AG08395 (cell line): ENCODE measurements at places on chromosomes 6 and 20.

DNA sequence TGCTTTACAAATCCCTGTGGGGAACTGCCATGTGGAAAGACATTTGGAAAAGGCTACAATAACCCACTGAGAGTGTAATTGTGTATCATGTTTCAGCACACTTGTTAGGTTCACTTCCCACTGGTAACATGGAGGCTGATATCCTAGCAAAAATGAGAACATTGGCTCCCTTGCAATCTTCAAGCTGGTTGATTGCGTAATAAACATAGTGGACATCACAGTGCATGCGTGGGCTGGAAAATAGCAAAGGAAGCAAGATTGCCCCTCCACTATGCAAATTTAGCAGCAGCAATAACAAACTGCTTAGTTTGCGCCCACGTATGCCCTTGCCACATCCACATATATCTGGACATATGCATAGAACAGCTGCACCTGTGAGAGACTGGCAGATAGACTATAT lies 410.2 kb downstream of the MEI4 start:
- DNase-seq: no peak

DNA sequence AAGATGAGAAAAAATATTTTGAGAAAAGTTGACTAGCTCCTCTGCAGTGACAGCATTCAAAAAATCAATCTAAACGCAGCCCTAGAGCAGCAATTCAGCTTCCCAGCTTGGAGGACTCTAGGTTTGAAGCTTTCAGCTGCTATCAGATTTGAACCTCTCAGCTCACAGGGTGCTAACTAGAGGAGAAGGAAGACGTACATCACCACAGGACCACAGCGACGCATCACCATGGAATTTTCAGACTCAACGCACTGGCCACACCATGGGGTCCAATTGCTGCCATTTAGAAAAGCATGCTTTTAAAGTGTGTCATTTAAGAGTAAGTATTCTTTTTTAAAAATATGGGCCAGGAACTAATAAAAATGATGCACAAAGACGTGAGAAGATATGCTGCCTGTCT lies 45.0 kb upstream of the FUCA2 start:
- peak; percentile 81 for DNase-seq

- DNase-seq: no peak
These were observed 302.6 kb upstream of the ARID1B start for GRCh38 chr6:156474507-156475120.

DNA sequence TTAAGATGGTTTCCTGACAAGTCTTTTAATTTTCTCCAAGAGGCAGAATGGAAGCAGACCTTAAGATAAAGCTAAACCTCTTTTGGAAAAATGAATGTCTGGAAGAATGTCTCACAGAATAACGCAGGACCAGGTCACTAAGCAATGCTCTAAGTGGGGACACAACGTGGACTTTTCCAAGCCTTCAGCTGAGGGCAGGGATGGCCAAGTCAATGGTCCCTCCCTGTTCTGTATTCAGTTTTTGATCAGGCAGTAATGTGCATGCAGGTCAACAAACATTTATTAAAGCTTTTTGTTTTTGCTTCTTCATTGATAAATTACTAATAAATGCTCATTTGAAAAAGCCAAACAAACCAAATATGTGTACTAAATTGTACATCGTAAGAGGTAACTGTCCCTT lies 2.0 kb upstream of the RNF182 start:
- no peak for DNase-seq

DNA sequence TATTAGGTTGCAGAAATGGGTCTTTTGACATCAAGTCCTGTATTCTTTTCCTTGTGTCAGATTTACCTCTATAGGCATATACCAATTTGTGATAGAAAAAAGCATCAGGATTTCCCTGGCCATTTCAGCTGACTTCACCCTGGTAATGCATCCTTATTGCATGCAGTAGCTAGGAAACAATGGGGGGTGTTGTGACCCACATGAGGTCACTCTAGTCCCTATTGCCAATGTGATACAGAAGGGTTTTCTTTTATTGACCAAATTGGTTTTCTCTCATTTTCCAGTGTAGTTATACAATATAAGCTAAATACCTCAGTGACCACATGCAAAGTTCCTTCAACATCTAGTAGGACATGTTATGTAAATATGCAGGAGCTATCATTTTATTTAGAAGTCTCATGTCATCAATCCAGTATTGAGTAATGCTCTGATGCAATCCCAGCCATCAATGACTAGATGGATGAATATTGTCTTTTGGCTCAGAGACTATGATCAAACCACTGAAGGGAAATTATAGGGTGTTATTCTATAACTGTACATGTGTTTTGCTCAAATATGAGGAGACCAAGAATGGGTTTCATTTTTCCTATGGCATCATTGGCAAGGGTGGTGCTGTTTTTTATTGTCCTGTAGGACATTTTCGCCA lies 177.7 kb downstream of the KLHL32 start:
- DNase-seq: no peak

DNA sequence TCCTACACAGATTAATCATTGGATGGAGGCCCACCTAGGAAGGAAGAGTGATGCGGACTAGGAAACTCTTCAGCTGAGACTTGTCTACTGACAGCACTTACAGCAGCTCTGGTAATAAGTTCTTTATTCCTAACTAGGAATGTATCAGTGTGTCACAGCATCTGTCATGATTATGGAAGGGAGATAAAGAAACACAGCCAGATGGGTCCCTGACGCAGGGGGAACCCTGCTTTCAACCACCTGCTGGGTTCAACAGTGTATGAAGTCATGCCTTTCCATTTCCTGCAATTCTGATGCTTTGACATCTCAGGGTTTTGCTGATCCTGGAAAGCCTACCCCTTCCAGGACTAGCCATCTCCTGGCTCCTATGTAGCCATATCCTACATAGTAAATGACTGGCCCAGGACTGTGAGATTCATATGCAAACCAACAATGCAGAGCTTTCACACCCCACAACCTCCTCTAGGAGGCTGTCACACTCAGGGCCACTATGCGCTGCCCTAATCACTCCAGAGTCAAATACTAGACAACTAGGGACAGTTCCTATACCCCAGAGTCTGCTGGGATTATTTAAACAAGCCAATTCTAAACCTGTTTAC lies 29.0 kb upstream of the MANEA start:
- DNase-seq: no peak

GRCh38 chr6:14159090-14159489 lies 41.5 kb downstream of the CD83 start:
- DNase-seq: no peak

GRCh38 chr6:117615750-117616390 lies 13.6 kb upstream of the GOPC start:
- no peak for DNase-seq

DNA sequence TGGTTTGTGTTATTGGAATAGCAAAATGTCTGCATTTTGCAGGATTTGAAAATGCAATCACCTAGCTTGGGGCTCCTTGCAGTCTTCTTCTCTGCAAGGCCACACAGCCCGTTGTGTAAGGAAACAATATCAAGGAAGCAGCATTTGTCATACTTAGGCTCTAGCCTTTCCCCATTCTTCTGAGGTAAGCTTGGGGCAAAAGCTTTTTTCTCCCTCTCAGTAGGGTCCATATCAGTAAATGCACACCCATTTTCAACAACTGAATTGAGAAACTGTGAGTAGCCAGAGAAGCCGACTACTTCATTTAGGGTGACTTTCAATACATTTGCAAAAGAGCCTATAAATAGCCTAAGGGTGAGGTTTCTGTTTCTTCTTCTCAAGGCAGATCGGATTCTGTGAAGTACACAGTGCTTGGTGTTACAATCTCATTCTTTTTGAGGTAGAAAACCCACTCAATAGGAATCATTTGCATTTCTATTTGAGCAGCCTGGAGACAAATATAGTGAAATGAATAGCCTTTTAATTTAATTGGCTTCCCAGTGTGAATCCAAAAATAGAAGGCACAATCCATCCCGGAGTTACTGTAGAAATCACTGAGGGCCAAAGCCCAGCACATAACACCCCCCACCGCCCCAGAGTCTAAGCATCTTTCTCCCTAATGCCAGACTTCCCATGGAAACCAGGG lies 61.8 kb downstream of the BTBD3 start:
- no peak for DNase-seq

GRCh38 chr6:41426888-41427641 lies 91.7 kb downstream of the NCR2 start:
- DNase-seq: no peak

GRCh38 chr6:31272836-31273626 lies 1.1 kb upstream of the HLA-C start:
- DNase-seq: no peak

DNA sequence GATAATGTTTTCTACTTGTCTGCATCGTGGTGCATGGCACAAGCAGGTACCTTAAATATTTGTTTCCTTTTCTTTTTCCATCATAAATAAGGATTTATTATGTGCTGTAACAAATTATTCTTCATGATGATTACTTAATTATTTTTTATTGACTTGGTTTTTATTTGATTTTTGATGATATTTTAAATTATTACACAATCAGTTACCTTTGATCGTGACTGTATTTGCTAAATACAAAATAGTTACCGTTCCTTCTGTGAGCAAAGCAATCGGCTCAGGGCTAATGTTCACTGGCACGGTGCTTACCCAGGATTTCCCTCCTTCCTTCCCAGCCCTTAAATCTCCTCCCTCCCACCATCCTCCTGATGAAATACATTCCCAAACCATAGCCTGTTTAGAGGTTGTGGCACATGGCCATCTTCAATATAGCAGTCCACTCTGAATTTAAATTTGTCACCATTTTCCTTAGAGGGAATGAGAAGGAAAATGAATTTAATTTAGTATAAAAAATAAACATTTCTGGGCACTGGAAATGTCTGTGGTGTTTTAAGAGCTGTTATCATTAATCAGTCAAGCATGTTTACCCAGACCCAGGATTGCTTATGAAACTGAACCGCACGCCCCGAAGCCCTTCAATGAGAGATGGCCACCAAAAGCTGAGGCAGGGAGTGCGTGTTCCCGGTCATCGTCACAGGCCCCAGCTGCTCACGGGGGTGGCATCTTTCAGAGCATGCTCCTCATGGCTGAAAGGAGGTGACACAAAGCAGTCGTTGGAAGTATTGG lies 23.0 kb upstream of the EXOC2 start:
- no peak for DNase-seq

GRCh38 chr20:43034981-43035724 lies 154.6 kb downstream of the PTPRT start:
- no peak for DNase-seq

GRCh38 chr6:53263917-53264316 lies 84.8 kb downstream of the ELOVL5 start:
- DNase-seq: peak; percentile 65

DNA sequence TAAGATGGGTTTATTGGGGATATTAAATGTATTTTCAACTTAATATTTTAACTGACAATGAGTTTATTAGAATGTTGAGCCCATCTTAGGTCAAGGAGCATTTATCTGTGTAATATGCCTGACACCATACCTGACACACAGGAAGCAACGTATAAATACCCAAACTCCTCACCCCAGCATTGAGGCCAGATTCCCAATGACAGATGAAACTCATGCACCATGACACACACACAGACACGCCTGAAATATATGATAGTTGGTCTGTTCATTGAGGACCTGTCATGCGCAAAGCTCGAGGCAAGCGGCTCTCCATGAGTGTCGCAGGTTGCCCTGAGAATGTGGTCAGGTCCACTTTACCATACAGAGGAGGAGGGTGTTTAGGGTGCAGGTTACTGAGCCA lies 64.1 kb downstream of the GFOD1 start:
- DNase-seq: no peak

DNA sequence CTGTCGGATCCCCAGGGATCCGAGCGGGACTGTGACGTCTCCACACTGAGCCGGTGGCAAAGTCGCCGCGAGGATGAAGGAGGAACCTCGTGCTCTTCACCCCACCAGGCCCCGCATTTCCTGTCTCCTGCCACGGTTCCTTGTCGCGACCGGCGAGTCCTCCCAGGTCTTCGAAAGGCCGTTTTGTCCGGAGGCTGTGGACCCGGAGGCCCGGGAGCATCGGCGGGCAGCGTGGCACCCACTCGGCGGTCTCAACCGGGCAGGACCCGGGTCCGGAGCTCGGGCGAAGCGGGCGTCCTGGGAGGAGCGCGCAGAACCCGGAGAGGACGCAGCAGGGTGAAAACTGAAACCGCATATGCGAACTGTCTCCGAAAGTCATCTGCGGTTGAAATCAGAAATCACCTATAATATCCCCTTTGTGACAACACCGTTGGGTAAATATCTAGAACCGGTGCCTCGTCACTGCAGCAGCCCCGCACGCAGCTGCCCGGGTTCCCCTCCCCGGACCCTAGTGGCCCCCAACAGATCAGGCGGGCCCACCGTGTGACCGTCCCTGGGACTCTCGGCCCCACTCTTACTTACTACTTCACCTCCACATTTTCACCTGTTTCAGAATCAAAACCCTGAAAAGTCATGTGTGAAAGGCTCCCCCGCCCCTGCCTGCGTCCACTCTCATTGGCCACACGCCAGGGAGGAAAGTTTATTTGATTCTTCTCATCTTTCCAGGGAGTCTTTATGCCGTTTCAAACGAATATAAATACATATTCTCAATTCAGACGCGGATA lies 3.1 kb upstream of the ULBP2 start:
- DNase-seq: no peak

DNA sequence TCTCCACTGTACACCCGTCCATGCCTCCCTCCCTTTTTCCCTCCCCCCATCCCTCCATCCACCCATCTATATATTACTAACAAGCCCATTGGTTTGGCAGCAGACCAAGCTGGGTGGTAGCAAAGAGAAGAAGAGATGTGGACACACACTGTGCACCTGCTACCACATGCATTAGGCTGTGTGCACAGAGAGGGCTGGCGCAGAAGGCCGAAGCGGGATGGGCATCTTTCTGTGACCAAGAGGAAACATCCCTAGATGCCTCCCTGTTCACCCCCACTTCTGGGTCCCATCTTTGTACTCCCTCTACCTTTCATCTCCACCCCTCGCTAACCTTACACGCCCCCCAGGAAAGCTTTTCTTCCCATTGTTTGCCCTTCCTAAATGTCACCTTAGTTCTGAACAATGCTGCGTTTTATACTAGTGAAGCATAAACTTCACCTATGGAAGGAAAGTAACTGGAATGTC lies 64.9 kb upstream of the AFDN start:
- DNase-seq: no peak

GRCh38 chr20:34829191-34829590 lies 3.7 kb upstream of the NCOA6 start:
- DNase-seq: no peak

GRCh38 chr6:147508866-147509608 lies 547 bp downstream of the SAMD5 start:
- no peak for DNase-seq

DNA sequence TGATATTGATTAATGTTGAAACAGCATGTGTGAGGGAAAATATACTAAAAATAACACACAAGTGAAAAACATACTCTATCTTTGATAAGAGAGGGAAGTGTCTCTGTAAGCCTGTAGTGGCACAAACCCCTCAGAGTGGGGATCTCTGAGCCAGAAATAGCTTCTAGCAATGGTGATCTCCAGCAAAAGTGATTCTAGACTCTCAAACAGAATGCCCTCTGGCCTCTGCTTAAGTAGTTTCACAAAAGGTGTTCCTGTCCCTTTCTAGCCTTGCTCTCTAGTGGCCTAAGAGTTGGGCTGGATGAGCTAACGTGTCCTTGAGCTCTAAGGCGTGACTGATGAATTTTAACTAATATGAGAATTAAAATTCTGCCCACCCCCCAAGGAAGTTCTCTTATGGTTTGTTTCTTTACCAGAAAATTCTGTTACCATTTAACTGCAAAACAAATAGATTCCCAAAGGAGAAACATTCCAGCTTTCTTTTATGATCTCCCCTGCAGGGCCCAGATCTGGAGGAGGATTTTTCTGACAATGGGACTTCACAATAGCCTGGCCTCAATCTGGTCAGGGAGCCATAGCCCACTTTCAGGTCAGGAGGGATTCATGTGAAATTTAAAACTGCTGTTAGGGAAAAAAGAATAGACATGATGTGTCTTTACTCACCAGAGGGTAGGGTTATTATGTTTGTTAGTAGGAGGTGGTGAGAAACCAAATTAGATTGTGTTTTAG lies 182.5 kb upstream of the LAMP5 start:
- no peak for DNase-seq
